Stimulated activated CD4-positive, alpha-beta T cell treated with anti-CD3 and anti-CD28 coated beads, Interleukin-2, amount 100 ng/mL, for 4 hours (primary cell): ENCODE measurements at places on chromosomes 1 and 21.

DNA sequence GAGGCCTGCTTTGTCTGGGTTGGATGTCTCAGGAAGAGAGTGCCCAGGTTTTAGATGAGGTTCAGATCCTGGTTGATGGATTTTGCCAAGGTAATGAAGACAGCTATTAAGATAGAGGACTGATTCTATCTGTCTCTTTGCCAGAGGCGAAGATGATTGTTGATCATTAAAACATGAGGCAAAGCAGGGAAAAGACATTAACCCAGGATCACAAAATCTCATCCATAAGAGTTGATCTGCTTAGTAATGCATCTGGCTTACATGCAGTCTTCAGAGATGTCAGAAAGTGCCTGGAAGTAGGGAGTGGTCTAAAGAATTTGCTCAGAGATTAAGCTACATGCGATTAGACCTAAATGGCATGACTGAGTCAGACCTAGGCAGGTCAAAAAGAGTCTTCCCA, 229.6 kb upstream of the PLD5 start:
- no peak for DNase-seq

- no peak for DNase-seq
These were observed 29.5 kb downstream of the RUNX1 start for GRCh38 chr21:35019631-35020032.

GRCh38 chr1:97603776-97604175, 317.1 kb downstream of the DPYD start:
- no peak for DNase-seq

DNA sequence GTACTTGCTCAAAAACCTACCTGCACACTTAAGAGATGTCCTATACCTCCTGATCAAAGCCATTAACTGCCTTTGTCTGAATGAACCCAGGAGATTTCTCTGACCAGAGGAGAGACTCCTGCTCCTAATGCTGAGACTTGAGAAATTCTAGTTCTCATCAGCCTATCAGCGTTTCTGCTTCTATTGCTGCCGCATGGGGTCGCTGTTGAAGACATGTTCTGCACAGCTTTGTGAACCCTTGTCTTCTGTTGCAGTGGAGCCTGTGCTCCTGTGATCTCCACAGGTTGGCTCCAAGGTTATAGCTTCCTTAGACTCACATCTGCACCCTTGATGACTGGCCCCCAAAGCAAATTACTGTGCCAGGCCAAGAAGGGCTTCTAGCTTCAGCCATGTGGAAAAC, 40.2 kb downstream of the EDN2 start:
- DNase-seq, result no peak

GRCh38 chr21:32946654-32947053, 79.1 kb upstream of the OLIG2 start:
- no peak for DNase-seq

DNA sequence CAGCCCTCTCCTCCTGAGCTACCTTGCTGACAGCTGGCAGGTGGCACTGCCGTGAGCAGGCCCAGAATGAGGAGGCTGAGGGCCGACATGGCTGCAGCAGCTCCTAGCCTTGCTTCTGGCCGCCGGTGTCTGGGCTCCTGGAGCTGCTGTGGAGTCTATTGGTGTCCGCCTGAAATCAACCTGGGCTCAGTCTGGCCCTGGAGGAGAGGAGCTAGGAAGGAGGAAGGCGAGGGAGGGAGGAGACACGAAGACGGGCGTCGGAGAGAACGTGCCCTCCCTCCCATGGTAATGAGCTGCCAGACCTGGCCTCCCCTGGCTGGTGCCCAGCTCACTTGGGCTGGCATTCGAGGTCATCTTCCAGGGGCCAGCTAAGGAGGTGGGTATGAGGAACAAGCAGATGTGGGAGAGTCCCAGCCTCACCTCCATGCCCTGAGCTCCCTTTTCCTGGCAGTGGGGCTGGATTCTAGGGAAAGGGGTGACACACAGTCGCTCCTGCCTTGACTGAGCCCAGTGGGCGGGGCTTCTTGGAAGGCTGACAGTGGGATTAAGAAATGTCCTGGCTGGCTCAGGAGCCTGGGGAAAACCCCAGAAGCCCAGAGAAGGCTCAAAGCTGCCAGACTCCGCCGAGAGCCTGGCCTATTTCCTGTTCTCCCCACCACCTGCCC, at the start of gene PDZK1IP1:
Gene PDZK1IP1 (minus strand): TSS at position 193 of the 665 bp plus-strand sequence. CDS start 104 bp downstream, at position 89.
- no peak for DNase-seq

- no peak for DNase-seq
These were observed 230.0 kb downstream of the COP1 start for GRCh38 chr1:175976865-175977642.

GRCh38 chr1:215963621-215964020, 396.5 kb downstream of the KCTD3 start:
- DNase-seq, result no peak

GRCh38 chr1:162916821-162917613, 56.0 kb upstream of the CCDC190 start:
- no peak for DNase-seq

DNA sequence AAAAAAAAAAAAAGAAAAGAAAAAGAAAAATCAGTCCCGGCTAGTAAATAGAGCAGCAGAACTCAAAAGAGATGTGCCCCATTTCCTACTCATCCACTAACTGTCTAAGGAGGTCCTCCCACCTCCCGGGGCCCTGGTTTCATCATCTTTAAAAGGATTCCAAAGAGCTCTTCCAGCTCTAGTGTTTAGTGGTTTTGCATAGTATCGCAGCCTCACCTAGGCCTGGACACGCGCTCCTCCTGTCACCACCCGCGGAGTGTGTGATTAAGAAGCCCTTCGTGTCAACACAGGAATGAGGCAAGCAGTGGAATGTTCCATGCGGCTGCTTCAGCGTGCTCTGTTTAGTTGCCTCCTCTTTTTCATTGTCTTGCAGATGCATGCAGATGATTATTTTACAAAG, 49.0 kb downstream of the LBR start:
- DNase-seq, result no peak

GRCh38 chr1:42689912-42690311, 7.7 kb downstream of the YBX1 start:
- no peak for DNase-seq

- DNase-seq, result no peak
These were observed 139.0 kb downstream of the RASAL2 start for GRCh38 chr1:178232949-178233348.

GRCh38 chr1:172206256-172206655, 214.2 kb upstream of the C1orf105 start:
- DNase-seq, result no peak

- DNase-seq, result no peak
These were observed 968 bp downstream of the CSMD2 start for GRCh38 chr1:34163792-34164731.

- no peak for DNase-seq
These were observed 343.0 kb downstream of the AMY1C start for GRCh38 chr1:104092698-104093097.

- DNase-seq, result no peak
These were observed 639 bp upstream of the IPO9 start for GRCh38 chr1:201828217-201828819.

DNA sequence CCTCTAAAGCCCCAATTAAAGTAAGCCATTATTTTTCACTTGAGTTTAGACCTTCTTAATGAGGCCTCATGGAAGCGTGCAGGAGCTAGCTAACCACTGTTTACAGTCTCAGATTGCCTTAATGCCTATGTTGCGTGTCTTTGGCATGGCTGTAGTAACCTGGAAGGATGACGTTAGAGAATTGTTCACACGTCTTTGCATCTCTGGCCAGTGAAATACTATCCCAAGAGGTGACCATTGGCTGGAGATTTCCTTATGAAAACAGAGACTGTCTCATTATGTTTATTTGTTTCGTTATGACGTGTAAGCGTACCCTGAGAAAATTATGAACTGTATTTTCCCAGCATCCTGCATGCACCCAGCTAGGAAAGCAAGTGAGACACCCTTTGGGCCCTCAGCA, 18.6 kb upstream of the BMP8A start:
- DNase-seq, result no peak

DNA sequence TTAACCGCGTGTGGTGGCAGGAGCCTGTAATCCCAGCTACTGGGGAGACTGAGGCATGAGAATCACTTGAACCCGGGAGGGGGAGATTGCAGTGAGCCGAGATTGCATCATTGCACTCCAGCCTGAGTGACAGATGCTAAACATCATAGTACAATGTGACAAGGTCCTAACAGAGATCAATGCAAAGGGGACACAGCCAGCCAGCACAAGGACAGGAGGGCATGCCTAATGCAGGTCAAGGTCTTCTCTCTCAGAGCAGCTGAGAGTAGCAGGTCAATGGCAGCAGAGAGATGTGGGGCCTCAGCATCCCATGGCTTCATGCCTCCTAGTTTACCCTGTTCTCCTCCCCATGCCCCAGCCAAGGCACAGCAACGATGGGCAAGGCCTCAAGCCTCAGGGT, 3.0 kb upstream of the SMIM11 start:
- DNase-seq, result no peak

GRCh38 chr1:94025383-94026340, 95.3 kb downstream of the ABCA4 start:
- no peak for DNase-seq

- DNase-seq, result no peak
These were observed 95.1 kb upstream of the SOD1 start for GRCh38 chr21:31564439-31564838.

GRCh38 chr1:38872401-38873026, 634 bp downstream of the MYCBP start:
- peak; percentile 7 for DNase-seq

GRCh38 chr1:89351597-89352311, 12.1 kb upstream of the GBP6 start:
- DNase-seq, result no peak

DNA sequence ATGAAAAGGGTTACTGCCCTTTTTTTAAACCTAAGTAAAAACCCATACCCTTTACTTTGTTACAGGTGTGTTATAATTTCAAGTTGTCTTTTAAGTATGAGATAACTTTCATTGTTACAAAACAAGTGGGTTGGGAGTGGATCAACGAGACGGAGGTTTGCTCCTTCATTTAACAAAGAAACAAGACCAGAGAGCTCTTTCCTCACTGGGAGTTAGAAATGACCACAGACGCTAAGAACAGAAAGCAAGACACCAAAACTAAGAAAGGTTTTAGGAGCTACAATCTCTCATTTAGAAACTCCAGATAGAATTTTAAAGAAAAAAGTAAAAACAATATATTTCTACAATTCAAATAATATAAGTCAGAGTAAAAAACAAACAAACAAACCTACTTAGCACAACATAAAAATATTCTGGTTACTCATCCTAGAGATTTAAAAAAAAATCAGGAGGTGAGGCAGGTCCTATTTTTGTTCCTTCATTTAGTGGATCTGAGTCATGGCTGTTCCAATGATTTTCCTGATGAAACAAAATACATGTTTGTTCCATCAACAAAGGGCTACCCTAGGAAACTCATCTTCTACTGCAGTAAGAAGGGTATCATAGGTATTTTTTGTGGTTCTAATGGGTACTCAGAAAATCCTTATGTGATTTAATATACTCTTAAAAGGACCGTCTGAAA, 33.0 kb downstream of the APP start:
- no peak for DNase-seq

DNA sequence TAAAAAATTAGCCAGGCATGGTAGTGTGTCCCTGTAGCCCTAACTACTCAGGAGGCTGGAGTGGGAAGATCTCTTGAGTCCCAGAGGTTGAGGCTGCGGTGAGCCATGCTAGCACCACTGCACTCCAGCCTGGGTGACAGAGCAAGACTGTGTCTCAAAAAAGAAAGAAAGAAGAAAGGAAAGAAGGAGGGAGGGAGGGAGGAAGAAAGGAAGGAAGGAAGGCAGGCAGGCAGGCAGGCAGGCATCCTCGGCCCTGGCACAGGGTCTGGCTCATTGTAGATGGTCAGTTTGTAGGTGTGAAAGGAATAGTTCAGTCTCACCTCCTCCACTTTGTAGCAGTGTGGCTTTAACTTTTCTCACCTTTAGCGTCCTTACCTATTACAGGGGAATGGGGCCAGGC, 25.0 kb downstream of the NAV1 start:
- no peak for DNase-seq

- no peak for DNase-seq
These were observed 267.8 kb upstream of the RUNX1 start for GRCh38 chr21:35316933-35317332.

GRCh38 chr1:235767795-235768194, 98.9 kb downstream of the LYST start:
- no peak for DNase-seq
